NCI-H146 (cell line): ENCODE measurements at places on chromosomes 1 and 21.

- DNase-seq = no peak
These were observed 1518.0 kb downstream of the NCAM2 start for GRCh38 chr21:22516230-22516629.

GRCh38 chr1:23475134-23475628, 8.8 kb downstream of the ASAP3 start:
- no peak for DNase-seq

DNA sequence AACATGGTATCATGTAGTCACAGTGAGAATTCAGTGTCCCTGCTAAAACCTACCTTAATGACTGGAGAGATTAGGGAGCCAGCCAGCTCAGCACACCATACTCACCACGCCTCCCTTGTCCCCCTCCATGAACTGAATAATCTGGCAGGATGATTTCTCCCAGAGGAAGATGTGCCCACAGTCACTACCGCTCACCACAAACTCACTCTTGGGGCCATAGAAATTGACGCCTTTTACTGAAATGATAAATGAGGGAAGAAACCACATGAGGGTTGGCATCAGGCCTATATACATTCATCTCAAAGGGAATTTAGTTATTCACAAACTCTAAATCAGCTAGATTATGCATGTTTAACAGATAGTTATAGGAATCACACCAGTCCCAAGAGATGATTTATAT, 17.4 kb downstream of the PEA15 start:
- no peak for DNase-seq

- DNase-seq = no peak
These were observed 112.9 kb upstream of the IPO9 start for GRCh38 chr1:201715801-201716741.

DNA sequence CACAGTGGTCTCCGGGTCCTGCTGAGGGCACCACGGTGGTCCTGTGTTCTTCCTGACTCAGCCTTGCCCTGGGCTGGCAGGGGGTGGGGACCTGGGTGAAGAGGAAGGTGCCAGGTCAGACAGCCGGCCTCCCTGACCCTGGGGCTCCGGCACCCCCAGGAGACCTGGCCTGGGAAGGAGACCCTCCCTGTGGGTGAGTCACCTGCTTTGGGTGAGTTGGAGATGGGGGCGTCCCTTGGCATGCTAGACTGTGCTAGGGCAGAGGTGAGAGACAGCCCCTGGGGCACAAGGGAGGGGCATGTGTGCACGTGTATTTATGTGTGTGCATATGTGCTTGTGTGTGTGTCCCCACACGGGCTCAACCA, 23.4 kb downstream of the SPSB1 start:
- DNase-seq = no peak

DNA sequence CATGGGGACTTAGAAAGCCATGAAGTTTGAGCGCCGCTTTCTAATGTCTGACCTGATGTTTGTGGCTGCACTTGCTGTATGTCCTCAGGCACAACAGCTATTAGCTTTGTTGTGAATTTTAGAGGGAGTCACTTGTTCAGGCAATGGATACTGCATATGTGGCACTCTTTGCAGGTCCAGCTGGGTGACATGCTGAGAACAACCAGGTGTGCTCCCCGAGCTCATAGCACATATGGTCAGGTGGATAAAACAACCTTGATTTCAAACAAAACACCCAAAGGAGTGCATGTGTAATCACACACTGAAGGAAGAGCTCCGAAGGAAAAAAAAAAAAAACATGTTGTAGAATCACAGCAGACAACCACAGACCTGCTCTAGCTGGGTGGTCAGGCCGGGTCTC, 178.6 kb downstream of the BACH1 start:
- DNase-seq = peak; percentile 5

- DNase-seq = no peak
These were observed 116.4 kb downstream of the FGGY start for GRCh38 chr1:59413327-59413720.

- no peak for DNase-seq
These were observed 1.3 kb downstream of the USP24 start for GRCh38 chr1:55213885-55214211.

GRCh38 chr1:3642919-3643675, 6.8 kb downstream of the WRAP73 start:
- DNase-seq = no peak

DNA sequence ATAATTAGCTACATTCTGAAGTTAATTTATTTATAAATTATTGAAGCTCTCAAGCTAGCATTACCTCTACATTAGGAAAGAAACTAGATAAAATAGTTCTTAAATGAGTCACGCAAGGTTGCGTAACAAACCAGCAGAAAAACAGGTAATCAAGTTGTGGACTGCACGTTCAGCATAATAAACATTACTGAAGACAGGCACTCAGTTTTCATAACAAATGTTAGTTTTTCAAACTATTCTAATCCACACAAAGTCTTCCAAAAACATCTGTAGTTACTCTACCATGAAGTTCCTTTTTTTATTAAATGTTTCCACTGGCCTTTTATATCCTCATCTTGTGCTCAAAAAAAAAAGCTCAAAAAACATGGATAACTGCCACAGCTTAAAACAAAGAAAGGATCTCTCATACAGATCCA, 1.3 kb downstream of the TOR1AIP2 start:
- DNase-seq = no peak

- no peak for DNase-seq
These were observed 34.4 kb downstream of the KCNN3 start for GRCh38 chr1:154835531-154836324.

GRCh38 chr1:18970762-18971161, 14.3 kb upstream of the IFFO2 start:
- DNase-seq = no peak

- peak; percentile 77 for DNase-seq
These were observed 86.2 kb downstream of the KCND3 start for GRCh38 chr1:111903148-111903870.

DNA sequence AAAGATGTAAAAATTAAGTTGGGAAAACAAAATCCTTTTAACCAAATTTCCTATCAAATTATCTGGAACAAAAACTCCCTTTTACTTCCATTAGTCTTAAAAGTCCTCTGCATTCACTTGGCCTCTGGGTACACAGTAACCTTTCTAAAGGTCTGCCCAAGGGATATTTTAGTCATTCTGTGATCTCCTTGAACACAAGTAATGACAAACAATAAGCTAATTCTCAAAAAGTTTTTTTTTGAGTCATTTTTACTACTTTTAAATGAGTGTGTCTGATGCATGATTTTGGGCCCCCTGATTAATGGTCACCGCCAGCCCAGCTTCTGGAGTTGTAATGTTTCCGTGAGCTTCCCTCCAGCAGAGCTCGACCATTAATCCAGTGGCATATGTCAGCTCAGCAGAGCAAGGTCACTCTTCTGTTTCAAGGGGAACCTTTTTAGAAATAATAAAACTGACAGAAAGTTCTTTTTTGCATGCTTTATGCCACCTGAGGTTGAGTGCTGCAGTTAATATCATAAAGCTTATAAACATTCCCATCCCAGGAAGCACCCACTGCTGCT, 14.3 kb downstream of the SAMSN1 start:
- no peak for DNase-seq

DNA sequence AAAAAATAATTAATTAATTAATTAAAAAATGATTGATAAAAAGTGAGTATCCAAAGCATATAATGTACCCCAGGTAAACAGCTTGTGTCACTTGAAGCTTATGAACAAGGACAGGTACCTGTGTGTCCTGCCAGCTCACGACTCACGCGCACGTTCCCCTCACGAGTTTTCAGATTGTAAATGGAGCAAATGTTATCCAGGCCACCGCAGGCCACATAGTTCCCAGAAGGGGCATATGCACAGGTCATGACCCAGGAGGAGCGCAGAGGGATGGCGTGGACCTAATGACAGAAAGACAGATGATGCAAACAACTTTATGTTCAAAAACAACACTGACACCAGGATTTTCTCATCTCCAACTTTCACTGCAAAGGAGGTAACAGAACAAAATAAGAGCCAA, 26.0 kb upstream of the NADK start:
- no peak for DNase-seq

GRCh38 chr1:182863940-182864339, 24.8 kb downstream of the DHX9 start:
- no peak for DNase-seq

- DNase-seq = no peak
These were observed 22.1 kb downstream of the TFB2M start for GRCh38 chr1:246544001-246544400.

DNA sequence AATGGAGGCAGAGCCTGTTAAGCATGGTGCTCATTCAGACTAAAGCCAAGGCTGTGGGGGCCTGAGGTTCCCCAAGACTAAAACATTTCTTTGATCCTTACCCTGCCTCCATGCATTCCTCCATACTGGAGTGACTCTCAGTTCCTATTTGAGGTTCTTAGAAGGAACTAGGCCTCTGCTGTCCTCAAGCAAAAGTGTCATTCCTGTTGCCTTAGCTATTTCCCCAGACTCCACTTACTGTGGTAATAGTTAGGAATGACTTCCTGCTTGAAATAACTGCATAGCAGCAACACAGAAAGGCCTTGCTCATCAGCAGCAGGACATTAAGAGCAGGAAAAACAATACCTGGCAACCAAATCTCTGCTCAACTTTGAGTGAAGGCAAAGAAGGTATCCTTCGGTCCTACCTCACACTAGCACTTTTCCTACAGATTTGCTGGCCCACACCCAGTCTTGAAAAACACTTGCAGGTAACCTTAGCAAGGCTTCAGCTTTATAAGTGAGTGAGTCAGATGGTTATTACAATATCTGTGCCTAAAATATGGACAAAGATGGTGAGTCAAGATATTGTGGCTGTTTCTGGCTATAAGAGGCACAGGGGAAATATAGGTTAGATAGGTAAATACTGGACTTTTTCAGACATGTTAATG, 14.8 kb downstream of the LRRC41 start:
- no peak for DNase-seq

DNA sequence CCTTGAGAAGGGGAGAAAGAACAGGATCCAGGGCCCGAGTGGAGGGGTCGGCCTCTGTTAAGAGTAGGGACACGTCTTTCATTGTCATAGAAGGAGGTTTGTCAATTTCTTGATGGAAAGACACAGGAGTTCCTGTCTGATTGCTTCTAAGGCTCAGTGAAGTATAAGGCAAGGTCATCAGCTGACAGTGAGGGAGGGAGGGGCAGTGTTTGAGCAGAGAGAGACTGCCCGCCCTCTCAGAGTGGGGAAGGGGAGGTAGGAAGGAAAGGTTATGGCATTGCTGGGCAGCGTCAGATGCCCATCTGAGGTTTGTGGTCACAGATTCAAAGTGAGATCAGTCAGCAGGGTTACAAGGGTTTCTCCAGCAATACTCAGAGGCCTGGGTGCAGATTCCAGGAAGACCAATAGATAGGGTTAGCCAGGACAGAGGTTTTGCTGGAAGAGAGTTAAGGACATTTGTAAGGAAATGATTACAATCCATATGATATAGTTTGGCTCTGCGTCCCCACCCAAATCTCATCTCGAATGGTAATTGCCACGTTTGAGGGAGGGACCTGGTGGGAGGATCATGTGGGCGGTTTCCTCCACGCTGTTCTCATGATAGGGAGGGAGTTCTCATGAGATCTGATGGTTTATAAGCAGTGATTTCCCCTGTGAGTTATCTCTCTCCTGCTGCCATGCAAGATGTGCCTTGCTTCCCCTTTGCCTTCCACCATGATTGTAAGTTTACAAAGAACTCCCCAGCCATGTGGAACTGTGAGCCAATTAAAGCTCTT, 127.2 kb upstream of the GJB5 start:
- no peak for DNase-seq

DNA sequence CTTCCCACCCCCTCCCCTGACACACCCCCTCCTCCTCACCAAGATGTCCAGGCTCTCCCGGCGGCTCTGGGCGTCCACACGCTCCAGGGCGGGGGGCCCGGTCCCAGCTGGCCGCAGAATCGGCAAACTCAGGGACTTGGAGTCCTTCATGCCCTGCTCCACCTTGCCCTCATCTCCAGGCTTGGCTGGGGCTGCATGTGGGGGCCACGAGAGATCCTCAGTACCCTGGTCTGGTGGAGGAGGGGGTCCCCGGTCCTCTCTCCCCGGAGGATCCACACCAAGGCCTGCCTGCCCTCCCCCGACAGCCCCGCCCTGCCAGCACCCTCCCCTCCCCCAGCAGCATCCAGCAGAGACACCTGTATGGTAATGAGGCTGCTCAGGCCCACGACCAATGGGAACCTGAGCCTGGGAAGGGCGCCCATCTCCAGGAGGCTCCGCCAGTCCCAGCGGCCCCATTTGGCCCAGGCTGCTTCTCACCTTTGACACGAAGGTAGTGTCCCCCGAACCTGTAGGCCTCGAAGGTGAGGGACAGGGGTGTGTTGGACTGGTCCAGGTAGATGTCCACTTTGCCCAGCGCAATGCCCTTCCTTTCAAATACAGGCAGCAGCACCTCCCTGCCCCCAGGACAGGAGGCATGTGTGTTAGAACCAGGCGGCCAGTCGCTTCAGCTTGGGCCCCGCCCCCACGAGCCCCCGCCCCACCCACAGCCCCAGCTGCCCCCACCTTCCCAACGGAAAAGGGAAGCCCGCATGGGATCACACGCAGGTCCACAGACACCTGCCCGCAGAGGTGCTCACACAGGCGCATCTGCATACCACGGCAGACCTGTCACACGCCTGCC, 8.2 kb upstream of the TNFRSF25 start:
- DNase-seq = peak; percentile 89
